ENCODE measurements at places on chromosomes 5 and 9.

- no peak for DNase-seq
Observed at GRCh38 chr5:133763744-133764143, 151.4 kb upstream of the FSTL4 start.

DNA sequence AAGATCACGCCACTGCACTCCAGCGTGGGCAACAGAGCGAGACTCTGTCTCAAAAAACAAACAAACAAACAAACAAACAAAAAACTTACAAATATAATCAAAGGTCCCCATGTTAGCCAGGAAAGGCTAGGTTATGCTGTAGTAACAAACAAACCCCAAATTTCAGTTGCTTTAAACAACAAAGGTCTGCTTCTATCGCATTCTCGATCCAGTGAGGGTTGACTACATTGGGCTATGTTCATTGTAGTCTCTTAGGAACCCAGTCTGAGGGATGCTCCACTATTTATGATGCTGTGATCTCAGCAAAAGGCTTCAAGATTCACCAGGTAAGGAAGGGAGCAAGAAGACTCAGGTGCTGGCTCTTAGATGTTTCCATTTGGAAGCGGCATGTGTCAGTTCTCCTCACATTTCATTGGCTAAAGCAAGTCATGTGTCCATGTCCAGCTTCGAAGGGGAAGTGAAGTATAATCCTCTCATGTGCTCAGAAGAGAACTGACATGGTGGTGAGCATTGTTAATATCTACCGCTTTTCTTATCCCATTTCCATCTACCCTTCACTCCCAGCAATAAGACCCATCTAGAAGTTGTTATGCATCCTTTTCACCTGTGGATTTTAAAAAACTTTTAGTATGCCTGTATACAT, 26.5 kb upstream of the NEK6 start:
- no peak for DNase-seq

GRCh38 chr5:135650081-135650480, 71.3 kb upstream of the CXCL14 start:
- no peak for DNase-seq

GRCh38 chr9:136527131-136527530, 18.7 kb downstream of the NOTCH1 start:
- no peak for DNase-seq
